ENCODE measurements at places on chromosomes 3 and 15.

GRCh38 chr15:25789616-25789999, 73.5 kb downstream of the ATP10A start:
- no peak for DNase-seq

- no peak for DNase-seq
These were observed 27.7 kb downstream of the CRTC3 start for GRCh38 chr15:90557186-90558084.

DNA sequence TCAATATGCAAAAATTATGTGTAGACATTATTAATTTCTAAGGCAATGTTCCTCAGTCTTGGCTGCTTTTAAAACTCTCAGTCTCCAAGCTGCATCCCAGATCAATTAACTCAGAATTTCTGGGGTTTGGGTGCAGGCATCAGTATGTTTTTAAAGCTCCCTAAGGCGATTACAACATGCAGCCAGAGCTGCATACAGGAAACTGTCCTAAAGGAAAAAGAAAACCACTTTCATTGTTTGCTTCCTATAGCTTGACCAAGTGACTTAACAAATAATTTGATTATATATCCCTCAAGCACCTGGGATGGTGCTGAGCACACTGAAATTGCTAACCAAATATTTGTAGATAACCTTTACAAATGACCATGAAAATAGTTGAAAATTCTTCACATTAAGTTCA, 194.7 kb downstream of the DTWD1 start:
- no peak for DNase-seq

- DNase-seq = no peak
These were observed 211.3 kb downstream of the KLF13 start for GRCh38 chr15:31537770-31538592.

DNA sequence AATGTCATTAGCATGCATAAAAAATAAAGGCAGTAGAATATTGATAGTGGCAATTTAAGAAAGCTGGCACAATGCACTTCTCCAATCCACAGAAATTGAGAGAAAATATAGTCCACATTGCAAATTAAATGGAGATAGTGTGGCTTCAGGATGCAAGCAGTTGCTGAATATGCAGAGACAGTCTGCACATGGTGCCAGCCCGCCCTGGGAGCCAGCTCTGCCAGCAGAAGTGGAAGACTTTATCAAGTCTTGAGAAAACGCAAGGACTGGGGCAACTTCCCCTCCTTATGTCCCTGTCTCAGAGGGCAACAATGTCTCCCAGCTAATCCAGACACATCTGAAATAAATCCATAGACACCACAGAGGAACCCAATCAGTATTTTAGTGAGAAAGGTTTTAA, 57.2 kb downstream of the MB21D2 start:
- DNase-seq = no peak

GRCh38 chr3:109927726-109928125, 590.4 kb upstream of the DPPA4 start:
- no peak for DNase-seq

- DNase-seq = no peak
These were observed 6.9 kb downstream of the ADAMTS17 start for GRCh38 chr15:100334905-100335304.

DNA sequence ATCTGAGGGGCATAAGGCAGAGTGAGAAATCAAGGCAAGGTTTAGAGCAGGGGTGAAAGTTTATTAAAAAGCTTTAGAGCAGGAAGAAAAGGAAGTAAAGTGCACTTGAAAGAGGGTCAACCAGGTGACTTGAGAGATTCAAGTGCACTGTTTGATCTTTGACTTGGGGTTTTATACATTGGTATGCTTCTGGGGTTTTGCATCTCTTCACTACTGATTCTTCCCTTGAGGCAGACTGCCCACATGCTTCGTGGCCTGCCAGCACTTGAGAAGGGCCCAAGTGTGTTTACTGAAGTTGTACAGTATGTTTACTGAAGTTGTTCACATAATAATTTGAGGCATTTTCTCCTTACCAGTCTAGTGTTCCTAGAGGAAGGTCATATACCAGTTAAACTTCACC, 367.0 kb upstream of the UBE2E2 start:
- no peak for DNase-seq

All from stimulated activated CD4-positive, alpha-beta T cell treated with anti-CD3 and anti-CD28 coated beads, Interleukin-4, amount 100 ng/mL, for 24 hours (primary cell).